ENCODE measurements at places on chromosomes 11 and 22.

GRCh38 chr11:111918390-111919256 is at the start of gene C11orf52:
Gene C11orf52 (plus strand): TSS chr11:111918913. CDS start chr11:111918973, 60 bp downstream.
- no peak for DNase-seq

DNA sequence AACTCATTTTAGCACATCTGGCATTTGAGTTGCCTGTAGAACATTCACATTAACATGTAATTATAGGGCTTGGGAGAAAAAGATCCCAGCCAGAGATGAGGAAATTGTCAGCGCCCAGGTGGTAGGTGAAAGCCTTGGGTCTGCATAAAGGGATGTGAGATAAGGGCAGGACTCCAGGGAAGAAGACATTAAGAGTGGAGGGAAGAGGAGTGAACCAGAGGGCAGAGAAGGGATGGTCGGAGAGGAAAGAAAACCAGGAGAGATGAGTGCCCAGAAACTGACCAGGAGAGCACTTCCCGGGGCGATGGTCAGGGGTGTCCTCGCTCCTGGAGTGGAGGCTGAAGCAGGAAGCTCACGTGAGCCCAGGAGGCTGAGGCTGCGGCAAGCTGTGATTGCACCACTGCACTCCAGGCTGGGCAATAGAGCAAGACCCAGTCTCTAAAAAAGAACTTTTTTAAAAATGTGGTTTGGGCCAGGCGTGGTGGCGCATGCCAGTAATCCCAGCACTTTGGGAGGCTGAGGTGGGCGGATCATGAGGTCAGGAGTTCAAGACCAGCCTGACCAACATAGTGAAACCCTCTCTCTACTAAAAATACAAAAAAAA is 20.3 kb upstream of the DGKZ start:
- DNase-seq, result no peak

DNA sequence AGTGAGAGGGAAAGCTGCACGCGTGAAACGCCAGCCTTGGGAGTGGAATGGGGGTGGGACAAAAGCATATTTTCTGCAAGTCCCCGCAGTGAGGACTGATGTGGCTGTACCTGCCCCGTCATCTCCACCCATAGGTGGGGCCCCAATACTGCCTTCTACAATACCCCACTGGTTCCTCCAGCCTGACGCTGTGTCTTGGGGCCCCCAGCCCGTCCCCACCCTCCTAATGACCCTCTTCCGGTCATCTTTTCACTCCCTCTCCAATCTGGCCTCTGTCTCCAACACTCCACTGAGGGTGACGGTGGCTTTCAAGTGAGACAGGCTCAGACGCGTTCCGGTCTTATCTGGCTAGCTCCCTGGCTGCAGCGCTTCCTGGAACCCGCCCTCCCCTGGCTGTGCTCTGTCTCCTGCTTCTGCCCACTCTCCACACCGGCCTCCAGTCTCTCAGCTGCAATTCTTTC is 104.2 kb downstream of the MICAL3 start:
- DNase-seq, result no peak

DNA sequence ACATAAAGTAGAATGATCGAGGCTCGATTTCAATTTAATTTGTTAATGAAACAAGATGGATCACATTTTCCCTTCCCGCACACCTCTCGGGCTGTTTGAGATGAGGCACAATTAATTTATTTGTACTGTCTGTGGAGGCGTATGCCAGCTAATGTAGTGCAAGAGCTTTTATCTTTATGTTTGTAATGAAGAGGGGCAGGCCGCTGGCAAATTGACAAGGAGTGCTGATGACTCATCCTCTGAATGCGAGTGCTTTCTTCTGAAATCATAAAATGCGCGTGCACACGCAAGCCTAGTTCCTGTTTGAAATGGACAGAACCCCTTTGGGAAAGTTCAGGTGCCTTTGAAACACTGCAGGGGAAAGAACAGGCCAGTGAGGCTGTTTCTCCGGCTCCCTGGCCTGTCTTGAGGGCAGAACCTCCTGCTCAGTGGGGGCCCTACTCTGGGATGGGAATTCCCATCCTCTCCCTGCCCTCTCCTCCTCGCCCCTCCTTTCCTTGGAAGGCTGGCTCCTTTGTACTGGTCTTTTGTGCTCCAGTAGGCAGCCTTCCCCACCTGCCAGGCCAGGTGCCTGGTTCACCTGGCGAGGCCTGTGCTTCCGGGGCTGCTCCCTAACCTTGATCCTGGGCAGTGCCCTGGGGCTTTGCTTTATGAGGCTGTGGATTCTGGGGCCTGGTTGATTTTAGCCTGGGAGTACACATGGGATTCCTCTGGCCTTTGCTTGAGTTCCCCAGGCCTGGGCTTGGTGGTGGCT is 50.3 kb downstream of the TEAD1 start:
- DNase-seq, result no peak

- no peak for DNase-seq
Measured at GRCh38 chr11:17588166-17588565, 41.1 kb downstream of the OTOG start.

DNA sequence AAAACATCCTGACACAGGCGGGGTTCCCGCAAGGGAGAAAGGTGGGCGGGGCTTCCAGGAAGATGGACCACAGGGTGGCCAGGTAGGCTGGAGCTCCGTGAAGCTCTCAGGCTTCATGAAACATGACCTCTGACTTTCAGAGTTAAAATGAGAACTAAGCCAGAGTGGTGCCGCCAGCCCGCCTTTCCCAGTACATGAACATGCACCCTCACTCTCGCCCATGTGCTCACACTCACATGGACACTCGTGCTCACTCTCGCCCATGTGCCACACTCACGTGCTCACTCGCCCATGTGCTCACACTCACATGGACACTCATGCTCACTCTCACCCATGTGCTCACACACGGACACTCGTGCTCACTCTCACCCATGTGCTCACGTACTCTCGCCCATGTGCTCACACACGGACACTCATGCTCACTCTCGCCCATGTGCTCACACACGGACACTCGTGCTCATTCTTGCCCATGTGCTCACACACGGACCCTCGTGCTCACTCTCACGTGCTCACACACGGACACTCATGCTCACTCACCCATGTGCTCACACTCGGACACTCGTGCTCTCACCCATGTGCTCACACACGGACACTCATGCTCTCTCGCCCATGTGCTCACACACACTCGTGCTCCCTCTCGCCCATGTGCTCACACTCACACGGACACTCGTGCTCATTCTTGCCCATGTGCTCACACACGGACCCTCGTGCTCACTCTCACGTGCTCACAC is 10.0 kb downstream of the RNH1 start:
- no peak for DNase-seq

GRCh38 chr22:48207919-48208535 is 1445.6 kb downstream of the TBC1D22A start:
- no peak for DNase-seq

GRCh38 chr11:117199916-117200812 is 994 bp downstream of the TAGLN start:
- no peak for DNase-seq

DNA sequence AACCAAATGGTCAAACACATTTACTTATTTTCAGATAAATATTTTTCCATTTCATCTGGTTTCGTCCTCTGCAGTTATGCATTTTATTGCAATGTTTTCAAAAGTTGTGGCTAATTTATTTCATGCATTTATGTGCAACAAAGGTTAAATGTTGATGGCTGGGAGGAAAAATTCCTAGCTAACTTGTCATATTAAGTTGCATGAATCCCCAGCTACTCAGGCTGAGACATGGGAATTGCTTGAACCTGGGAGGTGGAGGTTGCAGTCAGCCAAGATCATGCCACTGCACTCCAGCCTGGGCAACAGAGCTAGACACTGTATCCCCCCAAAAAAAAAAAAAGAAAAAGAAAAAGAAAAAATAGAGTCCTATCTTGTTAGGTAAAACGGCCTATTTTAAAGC is 1862.4 kb upstream of the RAG2 start:
- no peak for DNase-seq

GRCh38 chr11:83976086-83976485 is 689.9 kb upstream of the CCDC90B start:
- DNase-seq, result no peak

GRCh38 chr11:119615882-119616196 is 113.2 kb downstream of the NECTIN1 start:
- no peak for DNase-seq

GRCh38 chr11:113397212-113397611 is 9.6 kb downstream of the ANKK1 start:
- no peak for DNase-seq

- DNase-seq, result no peak
Measured at GRCh38 chr11:4087551-4087950, 7.0 kb upstream of the RRM1 start.

DNA sequence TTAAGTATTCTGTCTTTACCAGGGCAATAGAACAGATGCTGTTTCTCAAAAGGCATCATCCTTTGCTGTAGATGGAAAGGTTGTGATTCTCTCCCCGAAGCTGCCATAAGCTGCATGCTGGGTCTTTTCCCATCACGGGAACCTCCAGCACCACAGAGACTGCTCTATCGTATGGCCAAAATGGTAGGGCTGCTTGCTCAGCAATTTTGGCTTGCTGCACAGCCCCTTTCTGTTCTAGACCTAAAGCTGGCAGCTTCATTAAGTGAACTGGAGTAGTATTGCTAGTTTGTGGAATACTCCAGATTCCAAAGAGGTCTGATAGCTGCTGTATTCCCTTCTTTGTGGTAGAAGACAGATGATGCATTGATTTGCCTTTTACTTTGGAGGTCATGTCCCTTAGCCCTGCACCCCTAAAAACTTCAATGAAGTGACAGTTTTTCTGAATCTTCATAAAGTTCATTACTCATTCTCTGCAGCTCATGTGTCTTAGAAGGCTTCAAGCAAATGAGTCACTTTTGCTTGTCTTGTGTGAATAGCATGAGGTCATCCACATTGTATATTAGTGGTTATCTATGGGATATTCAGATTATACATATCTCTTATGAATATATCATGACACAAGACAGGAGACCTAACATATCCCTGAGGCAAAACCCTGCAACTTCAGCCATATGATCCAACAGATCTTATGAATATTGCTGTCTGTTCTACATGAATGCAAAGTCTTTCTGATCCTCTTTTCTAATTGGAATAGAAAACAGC is 245.3 kb downstream of the FAM76B start:
- DNase-seq, result no peak

DNA sequence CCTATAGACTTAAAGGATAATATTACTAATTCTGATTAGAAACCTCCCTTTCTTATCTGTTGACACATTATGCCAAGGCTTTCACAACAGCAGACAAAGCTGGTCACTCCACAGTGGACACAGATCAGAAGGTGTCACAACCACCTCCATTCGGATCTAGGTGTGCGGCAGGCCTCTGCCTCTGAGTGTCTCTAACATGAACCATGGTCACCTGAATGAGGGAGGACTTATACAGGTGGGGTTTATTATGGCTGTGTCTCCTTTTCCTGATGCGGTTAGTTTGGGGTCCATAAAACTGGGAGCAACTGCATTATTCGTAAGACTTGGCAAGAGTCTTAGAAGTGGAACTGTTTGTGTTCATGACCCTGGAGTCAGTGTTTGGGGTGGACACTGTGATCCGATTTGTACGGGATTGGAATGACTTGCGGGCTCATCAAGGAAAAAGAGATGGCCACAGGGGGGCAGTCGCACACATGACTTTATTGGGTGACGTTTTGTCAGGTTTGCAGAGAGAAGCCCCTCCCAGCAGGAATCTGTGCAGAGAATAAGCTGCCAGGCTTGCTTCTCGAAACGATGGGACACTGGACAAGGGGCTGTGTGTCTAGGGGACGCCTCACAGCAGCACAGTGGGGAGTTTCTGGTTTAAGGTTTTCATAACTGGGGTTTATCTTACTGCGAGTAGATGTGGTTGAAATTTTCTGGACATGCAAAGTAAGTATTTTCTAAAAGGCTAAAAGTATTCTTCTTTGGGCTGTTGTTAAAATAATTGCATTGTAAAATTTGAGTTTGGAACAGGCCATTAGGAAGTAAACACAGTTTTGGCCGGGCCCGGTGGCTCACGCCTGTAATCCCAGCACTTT is 90.6 kb downstream of the GAB4 start:
- DNase-seq, result peak; percentile 37

DNA sequence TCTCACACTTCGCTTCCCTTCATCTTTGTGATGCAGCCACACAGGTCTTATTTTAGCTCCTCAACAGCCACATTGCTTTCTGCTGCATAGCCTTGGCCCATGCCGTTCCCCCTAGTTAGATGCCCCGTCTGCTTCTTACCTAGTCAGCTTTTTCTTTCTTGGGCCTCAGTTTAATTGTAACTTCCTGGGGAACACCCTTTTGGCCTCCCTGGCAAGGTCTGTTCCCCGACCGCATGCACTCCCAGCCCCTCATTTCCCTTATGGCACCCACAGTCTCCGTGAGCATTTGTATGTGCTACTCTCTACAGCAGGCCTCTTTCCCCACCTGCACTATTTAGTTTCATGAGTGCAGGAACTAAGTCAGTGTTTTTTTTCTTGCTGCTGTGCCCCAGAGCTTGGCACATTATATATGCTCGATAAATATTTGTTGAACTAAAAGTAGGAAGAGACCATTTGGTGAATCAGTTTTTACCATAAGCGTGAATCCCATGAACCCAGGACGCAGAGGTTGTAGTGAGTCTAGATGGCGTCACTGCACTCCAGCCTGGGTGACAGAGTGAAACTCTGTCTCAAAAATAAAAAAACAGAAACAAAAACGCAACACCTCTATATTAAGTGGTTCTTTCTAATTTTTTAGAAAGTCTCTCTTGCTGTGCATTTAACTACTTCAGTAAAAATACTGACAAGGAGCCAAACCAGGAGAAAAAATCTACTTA is 38.5 kb downstream of the TNRC6B start:
- no peak for DNase-seq

GRCh38 chr22:32569956-32570355 is 95.3 kb downstream of the FBXO7 start:
- no peak for DNase-seq

DNA sequence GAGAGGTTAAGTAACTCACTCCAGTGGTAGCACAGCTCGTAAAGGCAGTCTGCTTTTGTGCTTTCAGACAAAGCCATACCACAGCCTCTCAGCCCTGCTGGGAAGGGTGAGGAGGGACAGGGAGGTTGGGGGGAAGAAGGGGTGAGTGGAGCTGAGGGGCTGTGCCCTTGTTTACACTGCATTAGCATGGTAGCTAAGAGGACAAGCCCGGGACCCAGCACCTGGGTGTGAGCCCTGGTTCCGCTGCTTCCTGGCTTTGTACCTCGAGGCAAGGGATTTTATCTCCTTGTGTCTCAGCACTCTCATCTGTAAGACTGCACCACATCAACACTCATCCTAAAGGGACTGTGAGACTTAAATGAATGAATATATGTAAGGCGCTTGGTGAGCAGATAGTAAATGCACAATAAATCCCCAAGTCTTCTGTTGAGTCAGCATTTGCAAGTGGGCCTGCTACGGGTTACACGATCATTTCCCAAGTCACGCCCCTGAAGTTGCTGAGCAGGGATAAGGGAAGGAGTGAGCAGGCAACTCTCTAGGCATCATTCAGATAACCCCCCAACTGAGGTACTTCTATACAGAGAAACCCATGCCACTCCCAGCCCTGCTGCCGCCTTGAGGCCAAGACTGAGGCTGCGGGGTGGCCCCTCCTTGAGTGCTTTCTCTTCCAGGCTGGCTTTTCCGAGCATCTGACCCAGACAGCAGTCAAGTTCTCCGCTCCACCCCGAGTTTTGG is 7.5 kb downstream of the RASD2 start:
- no peak for DNase-seq

All from activated CD4-positive, alpha-beta T cell treated with anti-CD3 and anti-CD28 coated beads, Interleukin-2, amount 50 U/mL, for 24 hours (primary cell).